ENCODE measurements at places on chromosomes 7 and 10.
A peak's percentile ranks its signal among the peaks of the same experiment; 100 is the strongest.

DNA sequence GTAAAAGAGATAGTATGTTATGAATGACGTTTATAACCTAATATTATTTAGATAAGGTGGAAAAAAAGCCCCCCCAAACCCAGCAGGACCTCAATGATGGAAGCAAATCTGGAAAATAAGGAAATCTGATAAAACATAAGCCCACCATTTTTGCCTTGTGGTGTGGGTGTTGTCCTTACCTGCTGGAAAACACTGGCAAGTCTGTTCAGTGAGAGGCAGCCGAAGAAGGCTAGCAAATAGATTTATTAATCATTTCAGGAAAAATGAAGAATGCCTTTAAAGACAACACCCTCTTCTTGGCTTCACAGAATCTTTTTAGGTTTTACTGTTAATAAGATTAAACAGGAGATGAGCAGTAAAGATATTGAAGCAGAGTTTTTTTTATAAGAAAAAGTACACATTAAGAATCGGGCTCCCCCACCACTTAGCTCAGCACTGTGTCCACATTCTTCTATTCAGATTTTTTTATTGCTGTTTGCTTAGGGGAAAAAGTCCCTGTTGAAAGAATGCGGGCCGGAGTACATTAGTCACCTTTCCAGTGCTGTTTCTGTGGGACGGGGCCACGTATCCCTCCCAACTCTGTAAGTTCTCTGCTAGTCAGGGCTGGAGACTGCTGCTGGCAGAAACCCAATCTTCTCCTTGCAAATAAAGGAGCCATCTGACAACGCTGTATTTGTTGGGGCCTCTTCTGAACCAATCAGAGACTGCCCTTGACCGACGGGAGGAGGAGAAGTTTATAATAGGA is 104.1 kb downstream of the EVX1 start:
- DNase-seq, result peak; percentile 31

DNA sequence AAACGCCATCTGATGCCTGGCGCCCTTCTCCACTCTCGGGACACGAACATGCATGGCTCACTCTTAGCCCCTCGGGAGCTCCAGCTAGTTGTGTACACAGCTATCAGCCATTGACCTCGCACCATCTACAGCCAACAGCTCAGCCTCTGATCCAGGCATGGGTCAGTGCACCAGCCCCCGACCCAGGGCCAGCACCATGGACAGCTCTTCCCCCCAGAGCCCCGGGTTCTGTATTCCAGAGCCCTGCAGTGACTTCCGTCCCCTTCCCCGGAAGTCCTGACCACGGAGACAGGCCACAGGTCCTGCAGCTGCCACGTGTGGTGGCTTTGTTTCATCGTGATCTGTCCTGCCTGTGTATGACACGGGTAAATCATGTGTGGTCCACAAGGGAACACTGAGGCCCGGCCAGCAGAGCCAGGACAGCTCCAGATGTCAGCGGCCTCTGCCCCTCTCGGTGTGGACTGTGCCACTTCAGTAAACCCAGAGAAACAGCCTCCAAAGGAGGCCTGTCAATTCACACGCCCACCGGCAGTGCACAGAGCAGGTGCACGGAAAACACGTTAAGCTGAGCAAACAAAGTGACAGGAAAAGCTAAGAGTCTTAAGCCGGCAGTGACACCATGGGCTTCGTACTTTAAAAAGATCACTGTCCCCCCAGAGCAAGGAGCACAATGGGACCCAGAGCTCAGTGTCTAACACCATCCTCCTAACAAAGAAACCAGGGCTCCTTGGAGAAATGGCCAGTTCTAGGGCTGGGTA is 13.0 kb downstream of the STK32C start:
- DNase-seq, result no peak

DNA sequence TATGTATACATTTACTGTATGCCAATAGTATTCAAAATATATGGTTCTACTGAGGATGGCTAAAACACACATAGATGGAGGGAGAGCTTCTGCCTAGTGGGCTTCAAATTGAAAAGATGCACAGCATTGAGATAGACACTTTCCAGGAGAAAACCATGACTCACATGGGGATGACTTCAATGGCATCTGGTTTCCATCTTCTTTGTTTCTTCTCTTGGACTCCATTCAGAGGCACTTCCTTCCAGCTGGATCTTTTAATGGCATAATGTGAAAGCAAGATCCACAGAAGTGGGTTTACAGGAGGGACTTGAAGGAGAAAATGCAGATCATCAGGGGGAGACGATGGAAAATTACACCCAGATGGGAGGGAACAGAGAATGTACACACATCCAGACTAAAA is 84.9 kb downstream of the ZNF365 start:
- DNase-seq, result peak; percentile 72

GRCh38 chr10:72291019-72291532 is 17.4 kb downstream of the DDIT4 start:
- no peak for DNase-seq

- no peak for DNase-seq
These were observed 4.8 kb downstream of the FAM241B start for GRCh38 chr10:69634759-69635425.
